ENCODE measurements at places on chromosomes 11 and 22.

DNA sequence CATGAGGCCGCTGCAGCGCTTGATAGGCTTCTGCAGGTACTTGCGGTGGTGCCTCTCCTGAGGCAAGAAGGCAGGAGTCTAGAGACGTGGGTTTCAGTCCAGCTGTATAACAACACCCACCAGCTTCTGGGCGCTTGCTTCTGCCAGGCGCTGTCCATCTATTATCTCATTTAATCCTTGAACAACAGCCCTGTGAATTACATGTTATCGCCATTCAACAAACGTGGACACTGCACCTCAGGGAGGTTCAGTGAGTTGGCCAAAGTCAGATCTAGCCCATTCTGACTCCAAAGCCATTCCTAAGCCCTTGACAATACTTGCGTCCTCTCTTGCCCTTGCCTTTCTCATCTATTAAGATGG lies 436 bp upstream of the FAM181B start:
- DNase-seq = no peak

- DNase-seq = no peak
Observed at GRCh38 chr22:43891360-43892182, at the start of gene PNPLA5. PNPLA5 (minus strand) TSS chr22:43892013; CDS start chr22:43891880, 133 bp downstream.

DNA sequence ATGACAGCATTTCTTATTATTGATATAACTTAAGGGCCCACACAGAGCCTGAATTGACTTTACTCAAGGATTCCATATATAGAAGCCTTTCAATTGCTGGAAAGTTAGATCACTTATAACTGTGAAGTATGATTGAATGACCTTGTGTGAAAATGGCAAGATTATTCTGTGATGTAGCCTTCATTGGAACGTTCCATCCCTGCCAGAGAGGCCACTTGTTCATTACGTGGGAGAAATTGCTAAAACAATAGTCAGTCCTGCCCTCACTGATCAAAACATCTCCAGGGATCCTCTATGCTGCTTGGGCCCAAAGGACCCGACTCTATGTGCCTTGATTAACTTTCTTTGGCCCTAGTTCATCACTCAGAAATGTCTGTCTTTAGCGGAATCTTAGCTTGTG lies 159.5 kb upstream of the BLID start:
- no peak for DNase-seq

DNA sequence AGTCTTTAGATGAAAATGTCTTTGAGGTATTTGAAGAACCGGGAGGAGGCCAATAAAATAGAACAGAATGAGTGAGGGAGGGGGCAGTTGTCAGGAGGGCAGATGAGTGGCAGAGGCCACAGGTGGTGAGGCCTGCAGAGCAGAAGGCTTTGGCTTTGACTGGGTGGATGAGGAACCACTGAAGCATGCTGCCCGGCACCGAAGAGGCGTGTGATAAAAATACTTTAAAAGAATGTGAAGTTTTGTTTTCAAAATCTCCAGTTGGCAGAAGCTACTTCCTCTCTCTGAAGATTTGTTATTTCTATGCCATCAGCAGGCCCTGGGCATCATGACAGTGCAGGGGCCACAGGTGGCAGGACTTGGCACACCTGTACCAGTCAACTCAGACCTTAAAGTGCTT lies 6.3 kb downstream of the MS4A12 start:
- DNase-seq = no peak

GRCh38 chr11:86746514-86746913 lies 53.8 kb upstream of the PRSS23 start:
- no peak for DNase-seq

DNA sequence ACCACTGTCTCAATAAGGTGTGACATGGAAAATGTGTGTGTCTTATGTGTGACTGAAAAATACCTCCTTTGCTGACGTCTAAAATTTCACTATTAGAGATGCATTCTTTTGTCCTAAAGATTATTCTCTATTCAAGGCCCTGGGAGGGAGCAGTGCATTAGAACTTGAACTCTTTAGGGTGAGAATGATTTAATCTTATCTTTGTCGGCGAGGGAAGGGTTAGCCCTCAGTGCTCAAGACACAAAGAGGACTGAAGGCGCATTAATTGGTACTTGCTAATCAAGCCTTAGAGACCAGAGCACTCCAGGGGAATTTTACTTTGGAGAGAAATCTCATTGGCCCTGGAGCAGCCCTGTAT lies 29.8 kb upstream of the PLET1 start:
- DNase-seq = no peak

DNA sequence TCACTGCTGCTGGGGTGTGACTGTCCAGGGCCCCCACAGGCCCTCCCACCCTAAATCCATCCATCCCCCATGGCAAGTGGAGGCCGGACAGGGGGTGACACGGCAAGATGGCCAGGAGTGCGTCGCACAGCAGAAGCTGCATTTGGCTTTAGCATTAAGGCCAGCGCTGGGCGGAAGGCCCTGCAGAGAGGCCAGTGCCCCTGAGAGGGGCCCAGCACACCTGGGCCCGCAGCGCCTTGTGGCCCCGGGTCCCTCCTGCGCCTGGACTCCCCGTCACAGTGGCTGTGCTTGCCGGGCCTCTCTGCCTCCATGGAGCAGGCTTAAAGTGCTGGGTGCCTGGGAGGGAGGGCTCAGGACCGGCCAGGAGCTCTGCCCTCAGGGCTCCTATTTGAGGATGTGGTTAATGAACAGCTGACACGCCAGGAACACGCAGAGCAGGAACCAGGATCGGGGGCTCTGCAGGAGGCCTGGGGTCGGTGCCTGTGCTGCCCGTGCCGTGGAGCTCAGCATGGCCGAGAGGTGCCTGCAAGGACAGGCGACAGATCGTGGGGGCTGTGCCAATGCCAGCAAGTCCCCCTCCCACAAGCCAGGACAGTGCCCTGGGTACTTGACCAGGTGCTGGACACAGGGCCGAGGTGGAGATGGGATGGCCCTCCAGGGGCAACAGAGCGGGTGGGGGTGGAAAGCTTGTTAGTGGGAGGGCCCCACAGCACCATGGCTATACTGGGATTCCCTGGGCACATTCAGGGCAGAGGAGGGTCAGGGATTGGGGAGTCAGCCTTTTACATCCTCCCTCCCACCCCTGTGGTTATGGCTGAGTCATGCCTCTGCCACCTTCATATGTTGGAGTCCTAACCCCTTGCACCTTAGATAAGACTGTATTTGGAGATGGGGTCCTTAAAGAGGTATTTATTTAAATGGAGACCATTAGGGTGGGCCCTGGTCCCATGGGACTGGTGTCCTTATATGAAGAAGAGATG lies 30.9 kb upstream of the CARS1 start:
- no peak for DNase-seq

- no peak for DNase-seq
Observed at GRCh38 chr11:95541715-95542114, 247.9 kb downstream of the FAM76B start.

GRCh38 chr22:31122532-31123291 lies at the start of gene INPP5J:
INPP5J (plus strand) TSS chr22:31122966; CDS start chr22:31123015, 49 bp downstream.
- no peak for DNase-seq

GRCh38 chr11:1126935-1127663 lies 30.7 kb upstream of the MUC5AC start:
- DNase-seq = no peak

GRCh38 chr11:46916286-46917108 lies 1.9 kb downstream of the LRP4 start:
- no peak for DNase-seq

- no peak for DNase-seq
Observed at GRCh38 chr11:119964136-119965025, 173.5 kb downstream of the TRIM29 start.

DNA sequence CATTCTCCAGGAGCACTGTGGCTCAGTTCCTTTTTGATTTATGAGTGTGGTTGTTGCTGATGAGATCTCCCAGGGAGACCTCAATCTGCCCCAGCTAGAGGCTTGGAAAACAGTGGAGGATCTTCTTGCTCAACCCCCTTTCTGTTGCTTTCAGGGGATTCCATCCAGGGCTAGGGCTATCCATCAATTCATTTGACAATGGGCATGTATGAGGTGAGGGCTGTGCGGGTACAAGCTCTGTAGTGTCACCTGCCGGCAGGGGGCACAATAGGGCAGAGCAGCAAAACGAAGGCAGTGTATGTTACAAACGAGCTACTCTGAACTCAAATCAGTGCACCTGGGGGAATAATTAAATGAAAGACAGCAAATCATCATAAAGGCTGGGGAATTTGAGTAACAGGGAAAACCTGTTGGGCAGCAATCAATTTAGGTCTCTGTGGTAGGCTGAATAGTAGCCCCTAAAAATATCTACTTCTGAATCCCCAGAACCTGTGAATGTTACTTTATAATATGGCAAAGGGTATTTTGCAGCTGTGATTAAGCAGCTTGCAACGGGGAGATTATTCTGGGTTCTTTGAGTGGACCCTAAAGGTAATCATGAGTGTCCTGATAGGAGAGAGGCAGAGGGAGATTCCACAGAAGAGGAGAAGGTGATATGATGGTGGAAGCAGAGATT lies 170.3 kb upstream of the ZBED5 start:
- DNase-seq = peak; percentile 59

- DNase-seq = no peak
Observed at GRCh38 chr11:20161923-20162744, 1.9 kb upstream of the DBX1 start.
